Esophagus mucosa (tissue), 1 donor: ENCODE measurements at places on chromosomes 12 and 14.
A peak's percentile ranks its signal among the peaks of the same experiment; 100 is the strongest.

- peak; percentile 85 for ATAC-seq
Measured at GRCh38 chr12:103249607-103250006, 246.2 kb downstream of the C12orf42 start.

DNA sequence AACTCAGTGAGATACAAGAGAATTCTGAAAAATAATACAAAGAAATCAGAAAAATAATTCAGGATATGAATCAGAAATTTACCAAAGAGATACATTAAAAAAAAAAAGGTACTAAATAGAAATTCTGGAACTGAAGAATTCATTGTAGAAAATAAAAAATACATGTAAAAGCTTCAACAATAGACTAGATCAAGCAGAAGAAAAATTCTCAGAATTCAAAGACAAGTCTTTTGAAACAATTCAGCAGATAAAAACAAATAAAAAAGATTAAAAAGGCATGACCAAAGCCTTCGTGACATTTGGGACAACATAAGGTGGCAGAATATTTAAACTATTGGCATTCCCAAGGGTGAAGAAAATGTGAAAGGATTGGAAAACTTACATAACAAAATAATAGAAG lies 133.1 kb upstream of the CNOT2 start:
- ATAC-seq: no peak

GRCh38 chr12:68733661-68734071 lies 12.3 kb upstream of the SLC35E3 start:
- no peak for ATAC-seq

GRCh38 chr12:116390401-116391335 lies 113.2 kb upstream of the MED13L start:
- ATAC-seq: peak; percentile 75

DNA sequence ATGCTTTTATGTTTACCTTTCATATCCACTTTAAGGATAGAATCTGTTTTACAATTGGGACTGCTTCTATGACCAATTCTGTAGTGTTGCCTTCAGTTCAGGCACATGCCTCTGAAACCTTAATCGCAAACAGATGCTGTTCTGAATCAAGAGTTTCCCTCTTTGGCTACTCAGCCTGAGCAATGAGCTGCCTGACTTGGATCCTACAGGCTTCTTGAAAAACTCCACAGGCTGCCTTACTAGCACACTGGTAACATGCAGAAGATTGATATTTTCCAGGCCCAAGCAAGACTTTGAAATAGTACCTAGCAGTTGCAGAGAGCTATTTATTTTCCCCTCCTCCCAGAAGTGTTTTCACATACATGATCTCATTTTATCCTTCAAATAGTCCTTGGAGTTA lies 34.8 kb upstream of the PMCH start:
- no peak for ATAC-seq
